ENCODE measurements at places on chromosomes 1 and 21.

DNA sequence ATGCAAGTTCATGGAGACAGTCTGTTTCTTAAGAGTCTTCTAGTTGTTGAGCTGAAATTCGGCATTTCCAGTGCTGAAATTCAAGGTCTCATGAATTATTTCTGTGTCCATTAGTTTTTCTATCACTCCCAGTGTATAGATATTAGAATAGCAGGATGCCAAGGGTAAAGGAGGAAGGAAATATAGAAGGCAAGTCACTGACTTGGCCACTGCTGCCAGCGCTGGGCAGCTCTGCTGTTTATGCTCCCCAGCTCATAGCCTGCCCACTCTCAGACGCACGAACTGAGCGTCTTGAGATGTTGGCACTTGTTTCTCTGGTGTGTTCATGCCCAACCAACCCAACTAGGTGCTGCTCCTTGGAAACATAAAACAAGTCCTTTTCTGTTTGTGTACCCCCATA is 110.1 kb downstream of the SLC45A1 start:
- no peak for DNase-seq

DNA sequence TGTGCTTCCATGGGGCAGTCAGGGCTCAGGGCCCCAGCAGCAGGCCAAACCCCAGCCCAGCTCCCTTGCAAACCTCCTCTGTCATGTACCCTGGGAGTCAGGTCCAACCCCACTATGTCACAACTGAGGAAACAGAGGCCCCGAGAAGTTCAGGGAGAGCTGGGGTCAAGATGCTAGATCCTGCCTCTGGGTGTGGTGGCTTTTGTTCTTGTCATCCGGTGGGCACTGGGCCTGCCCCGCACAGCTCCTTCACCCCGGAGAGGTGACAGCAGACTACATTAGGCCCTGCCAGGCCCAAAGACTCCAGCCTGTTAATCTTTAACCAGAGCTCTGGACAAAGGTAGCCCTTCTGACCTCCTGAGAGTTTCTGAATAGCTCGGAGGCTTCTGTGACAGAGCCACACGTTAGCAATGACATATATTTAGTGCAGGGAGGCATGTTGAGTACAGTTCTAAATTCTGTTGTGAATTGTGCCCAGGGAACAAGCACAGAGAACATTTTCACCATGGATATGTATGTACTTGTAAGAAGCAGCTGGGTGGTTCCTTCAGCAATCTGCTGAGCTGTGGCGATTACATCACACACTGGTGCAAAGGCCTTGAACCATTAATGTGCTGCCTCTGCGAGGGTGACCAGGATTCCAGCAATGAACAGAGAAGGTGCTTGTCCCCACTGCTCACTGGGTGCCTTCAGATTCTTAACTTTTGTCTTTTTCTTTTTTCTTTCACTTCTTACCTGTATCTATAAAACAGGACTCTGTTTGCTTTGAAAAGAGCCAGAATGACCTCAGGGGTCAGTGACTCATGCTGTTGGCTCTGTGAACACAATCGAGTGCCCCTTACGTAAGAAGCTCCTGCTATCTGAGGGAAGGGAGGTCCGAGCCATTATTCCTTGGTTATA is 102.8 kb downstream of the RHOU start:
- DNase-seq, result no peak

DNA sequence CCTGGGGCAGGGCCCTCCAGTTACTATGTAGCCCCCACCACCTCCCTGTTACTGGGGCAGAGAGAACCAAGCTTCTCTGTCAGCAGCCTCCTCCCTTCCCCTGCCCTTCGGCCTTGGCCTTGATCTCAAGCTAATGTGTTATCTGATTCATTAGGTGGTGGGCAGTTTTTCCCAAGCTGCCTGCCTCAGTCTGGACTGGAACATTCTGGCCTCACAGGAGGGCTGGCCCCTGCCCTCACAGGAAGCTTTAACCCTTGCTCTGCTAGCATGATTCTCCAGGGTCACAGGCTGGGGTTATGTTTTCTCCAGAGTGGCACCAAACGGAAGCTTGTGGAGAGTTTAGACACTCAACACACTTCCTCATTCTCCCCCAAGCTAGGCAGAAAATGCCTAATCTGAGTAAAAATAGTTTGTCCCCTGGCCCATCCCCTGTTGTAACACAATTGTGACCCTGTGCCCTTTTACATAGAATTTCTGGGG is 37.2 kb upstream of the SLC6A9 start:
- DNase-seq, result no peak

GRCh38 chr1:87913361-87913760 is 584.7 kb downstream of the LMO4 start:
- no peak for DNase-seq

DNA sequence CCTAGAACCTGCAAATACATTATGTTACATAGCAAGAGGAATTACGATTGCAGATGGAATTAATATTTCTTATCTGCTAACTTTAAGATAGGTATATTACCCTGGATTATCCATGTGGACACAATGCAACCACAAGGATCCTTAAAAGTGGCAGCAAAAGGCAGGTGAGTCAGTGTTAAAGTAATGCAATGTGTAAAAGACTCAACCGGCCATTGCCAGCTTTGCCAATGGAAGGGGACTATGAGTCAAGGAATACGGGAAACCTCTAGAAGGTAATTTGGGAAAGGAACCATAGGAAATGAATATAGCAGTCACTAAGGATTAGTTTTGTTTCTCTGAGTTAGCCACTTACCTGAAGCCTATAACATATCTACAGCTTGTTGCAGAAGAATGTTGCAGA is 692.1 kb upstream of the ZP4 start:
- no peak for DNase-seq

DNA sequence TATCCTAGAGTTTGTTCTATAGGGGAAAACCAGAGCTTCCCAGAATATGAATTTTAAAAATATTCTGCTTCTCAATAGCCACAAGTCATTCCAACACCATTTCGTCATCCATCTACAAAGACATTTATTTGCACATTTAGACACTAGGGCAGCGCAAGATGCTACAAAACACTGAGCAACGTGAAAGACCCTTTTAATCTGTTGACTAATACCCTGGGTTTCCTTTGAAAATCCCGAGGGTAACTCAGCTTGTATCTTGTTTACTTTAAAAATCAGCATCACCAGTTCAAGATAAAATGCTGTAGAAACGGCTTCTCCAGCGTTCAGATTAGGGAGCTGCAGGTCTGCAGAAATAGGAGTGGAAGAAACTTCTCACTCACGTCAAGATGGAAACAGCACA is 13.5 kb downstream of the PDPN start:
- DNase-seq, result no peak

DNA sequence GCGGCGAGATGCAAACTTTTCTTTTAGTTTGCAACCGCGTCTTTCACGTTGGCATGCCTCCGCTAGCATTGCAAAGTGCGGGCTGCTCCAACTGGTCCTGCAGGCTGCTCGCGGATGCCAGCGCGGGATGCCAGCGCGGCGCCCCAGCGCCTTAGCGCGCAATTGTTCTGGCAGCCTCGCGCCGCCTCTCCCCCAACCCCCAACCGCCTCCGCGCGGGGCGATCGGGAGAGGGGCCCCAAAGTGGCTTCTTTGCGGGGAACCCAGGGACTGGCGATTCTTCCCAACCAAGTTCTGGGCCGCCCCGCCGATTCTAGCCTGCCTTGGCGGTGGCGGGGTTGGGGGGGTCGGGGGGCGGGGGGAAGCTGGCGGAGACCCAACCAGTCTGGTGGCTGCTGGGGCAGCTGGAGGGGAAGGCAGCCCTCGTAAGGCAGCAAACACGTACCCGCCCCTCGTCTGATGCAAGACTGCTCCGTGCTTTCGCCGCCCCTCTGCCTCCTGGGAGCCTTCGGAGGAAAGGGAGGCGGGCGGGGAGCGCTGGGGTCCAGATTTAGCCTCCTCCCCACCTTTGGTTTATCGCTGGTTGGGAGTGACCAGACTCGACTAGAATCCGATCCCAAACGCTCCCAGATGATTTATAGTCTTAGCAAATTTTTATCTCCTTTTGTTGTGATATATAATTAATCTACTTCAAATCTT is 756 bp downstream of the PHGDH start:
- no peak for DNase-seq
